ENCODE measurements at places on chromosomes 2 and 18.

GRCh38 chr18:27411911-27412310 is 226.8 kb upstream of the CHST9 start:
- no peak for DNase-seq

DNA sequence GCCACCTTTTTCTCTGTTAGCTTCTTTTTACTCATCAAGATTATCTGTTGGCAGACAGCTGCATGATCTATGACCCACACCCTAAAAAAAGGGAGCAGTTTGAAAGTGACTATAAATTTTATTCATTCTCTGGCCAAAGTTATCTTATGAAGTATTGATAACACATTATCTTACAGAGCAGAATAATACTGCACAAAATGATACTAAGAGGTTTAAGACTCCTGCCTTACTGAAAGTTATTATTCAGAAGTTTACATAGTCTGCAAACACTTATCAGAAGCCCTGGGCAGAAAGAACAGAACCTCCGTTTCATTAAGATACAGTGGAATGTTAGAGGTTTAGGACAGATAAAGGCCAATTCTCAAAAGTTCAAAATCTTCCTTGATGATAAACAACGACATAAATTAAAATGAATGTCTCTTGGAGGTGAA is 78.2 kb downstream of the ZEB2 start:
- DNase-seq = no peak

DNA sequence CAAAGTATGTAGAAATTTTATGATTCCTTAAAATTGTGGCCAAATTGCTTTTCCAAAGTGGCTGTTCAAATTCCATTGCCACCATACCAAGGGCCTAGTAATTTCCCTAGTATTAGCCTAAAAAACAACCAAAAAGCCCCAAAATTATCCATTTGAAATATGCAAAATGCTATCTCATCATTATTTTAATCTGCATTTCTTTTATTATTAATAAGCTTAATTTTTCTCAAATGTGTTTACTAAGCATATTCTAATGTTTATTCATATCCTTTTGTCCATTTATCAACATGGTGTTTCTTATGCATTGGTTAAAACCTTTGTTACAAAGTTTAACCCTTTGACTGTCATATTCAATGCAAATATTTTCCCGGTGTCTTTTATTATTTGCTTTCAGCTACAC is 48.0 kb downstream of the PID1 start:
- DNase-seq = no peak

GRCh38 chr2:61469424-61470121 is 1.3 kb downstream of the USP34 start:
- DNase-seq = no peak

- DNase-seq = peak; percentile 38
Measured at GRCh38 chr2:157627594-157628476, 829 bp downstream of the ACVR1C start.

- DNase-seq = no peak
Measured at GRCh38 chr2:13916066-13916465, 716.5 kb upstream of the LRATD1 start.

DNA sequence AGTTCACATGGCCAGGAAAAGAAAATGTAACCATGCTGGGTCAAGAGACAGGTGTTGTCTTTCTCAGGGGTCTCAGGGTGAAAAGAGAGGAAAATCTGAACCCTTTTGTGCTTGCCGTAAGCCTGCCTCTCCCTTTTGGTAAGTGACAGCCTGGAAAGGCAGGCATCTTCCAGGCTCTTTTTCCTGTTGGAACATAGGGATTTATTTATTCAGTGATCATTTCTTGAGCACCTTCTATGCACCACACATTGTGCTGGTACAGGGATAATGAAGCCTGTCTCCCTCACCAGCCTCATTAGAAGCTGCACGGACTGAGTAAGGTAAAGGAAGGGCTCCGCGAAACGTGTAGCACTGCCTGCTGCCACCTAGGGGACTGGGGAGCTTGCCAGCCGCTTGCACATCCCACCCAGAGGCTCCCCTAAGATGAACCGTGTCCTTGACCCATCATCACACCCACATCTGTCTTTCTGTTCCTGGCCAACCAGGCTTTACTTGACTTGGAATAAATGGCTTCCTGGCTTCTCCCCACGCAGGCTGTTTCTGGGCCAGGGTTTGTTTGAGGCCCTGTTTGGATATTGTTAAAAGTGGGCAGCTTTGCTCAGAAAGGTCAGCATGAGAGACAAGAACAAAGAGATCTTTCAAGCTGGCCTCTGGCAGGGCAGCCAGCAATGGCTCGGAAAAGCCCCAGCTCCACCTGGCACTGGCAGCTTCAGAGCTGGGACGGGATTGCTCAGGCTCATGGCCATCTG is 73.3 kb upstream of the MCFD2 start:
- DNase-seq = no peak

DNA sequence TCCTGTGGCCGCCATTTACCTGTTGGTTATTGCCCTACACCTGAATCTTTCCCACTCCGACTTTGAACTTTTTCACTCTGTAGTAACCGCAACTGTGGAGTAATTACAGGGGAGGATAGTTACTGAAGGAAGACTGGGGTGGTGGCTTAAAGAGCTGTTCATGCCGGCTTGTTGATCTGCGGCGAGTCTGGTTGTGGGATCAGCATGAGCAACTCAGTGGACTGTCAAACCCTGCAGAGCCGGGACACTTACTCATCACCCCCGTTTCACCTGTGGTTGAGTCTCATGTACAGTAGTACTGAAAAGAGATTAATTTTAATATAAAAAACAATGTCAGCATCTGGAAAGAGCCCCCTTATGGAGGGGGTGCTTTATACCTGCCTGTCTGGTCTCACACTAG is 2.1 kb downstream of the ASB1 start:
- no peak for DNase-seq

GRCh38 chr2:190765386-190766173 is 115.0 kb upstream of the GLS start:
- no peak for DNase-seq

DNA sequence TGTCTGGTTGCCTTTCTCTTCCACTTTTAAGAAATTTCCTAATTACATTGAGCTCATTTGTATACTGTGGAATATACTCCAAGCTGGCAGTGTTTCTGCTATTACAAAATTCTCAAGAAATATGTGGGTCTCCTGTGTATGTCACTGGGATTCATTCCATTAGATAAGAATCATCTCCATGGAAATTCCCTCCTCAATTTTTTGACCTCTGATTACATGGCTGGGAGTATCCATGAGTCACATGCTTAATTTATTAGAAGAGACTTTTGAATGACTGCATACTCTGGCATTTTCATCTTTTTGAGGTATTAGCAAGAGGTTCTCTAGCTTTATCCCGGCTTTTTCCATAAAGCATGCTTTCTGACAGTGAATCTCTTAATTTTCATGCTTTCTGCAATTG is 665.5 kb upstream of the CNTNAP5 start:
- DNase-seq = no peak

DNA sequence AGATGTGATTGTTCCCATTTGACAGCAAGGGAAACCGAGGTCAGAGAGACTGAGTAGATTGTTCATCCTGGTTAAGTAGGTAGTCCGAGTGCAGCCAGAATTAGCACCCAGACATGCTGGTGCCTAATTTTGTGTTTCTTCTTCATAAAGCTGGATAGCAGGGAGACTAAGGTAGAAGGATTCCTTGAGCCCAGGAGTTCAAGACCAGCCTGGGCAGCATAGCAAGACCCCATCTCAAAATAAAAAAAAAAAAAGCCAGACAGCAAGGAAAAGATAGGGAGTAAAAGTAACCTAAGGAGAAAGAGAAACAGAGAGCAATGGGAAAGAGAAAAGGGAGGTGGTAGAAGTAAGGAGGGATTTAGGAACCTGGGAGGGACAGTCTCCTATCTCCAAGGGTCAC is 120.6 kb downstream of the PRKCE start:
- DNase-seq = no peak

DNA sequence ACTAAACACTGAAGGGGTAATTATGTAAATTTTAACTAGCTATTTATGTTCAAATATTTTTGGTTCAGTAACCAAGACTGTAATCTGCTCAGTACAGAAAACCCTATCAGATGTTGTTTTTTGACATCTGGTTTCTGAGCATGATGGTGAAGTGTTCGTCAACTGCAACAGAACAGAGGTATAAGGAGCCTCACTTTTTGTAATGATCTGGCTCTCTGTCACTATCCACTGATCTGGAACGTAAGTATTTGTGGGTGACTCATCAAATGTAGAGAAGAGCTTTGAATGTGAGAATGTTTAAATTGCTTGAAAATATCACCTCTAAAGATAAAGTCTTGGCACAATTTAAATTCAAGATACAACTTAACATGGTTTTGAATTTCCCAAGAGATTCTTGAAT is 213.6 kb upstream of the FAM98A start:
- no peak for DNase-seq

- no peak for DNase-seq
Measured at GRCh38 chr18:22559414-22560274, 141.9 kb upstream of the CTAGE1 start.

DNA sequence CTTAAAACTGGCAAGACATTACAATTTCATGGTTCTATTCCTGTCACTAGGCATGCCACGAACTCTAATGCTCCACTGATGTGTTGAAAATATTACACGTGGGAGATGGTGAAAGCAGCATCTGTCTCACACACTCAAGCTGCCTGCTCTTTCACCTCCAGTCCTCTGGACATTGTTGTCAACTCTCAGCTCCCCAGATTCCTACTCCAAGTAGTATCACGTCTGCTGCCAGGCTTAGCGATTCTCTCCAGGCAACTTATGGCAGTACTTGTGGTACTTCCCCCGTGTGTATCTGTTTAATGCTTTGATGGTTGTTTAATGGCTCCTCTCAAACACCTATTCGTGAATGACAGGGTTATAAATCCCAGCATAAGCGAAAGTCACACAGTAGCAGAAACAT is 103.8 kb downstream of the TMEFF2 start:
- DNase-seq = no peak

DNA sequence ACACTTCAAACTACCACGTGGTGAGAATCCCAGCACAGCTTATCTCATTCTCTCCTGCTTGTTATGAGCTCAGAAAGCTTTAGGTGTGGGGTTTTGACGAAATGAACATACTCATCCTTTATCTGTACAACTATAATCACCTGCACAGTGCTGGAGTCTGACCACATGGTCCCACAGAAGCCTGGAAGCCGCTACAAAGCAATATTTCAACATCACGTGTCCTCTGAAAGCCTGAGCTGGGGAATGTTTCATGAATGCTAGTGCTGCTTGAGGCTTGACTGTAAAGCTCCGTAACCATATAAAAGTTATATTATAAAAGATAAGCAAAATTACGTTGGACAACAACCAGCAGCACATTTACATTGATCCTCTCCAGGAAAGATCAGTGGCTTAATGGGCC is 43.9 kb downstream of the PIEZO2 start:
- no peak for DNase-seq

DNA sequence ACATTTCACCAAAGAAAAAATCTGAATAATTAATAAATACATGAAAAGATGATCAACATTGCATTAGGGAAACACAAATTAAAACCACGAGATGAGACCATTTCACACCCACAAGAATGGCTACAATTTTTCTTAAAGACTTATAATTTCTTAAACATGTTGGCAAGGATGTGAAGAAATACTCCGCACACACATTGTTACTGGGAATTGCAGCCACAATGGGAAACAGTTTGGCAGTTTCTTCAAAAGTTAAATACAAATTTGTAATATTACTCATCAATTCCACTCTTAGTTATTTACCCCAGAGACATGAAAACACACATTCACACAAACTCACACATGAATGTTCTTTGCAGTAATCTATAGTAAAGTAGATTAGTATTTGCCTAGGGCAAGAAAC is 363.3 kb upstream of the SMIM21 start:
- no peak for DNase-seq

DNA sequence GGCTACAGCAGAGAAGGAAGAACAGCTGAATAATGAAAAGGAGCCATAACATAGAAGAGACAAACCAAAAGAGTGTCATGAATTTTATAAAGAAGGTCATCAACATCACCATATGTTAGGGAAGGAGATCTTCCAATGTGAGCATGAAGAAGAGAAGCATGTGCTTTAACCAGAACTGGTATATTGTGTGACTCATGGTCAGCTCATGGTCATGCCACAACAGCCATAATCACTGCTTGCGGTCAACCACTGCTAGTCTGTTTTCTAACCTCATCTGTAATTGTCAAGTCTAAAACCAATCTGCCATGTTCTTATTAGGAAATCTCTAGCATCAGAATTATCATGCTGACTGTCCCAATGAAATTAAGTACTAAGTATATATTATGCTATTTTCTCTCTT is 204.1 kb upstream of the VRK2 start:
- DNase-seq = no peak

DNA sequence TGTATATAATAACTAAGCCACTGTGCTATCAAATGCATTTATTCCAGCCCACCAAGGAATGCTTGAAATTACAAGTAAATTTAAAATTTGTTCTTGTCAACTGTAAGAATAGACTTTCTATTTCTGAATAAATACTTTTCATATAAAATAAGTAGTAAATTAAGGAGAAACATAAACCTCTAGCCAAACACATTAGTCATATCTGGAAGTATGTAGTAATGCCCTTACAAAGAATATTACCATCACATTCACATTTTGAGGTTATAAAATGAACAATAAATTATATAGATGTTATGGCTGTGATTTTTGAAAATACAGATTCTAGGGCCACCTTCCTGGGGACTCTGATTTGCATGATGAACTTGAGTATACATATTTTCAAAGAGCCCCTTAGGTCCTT is 54.7 kb downstream of the SERPINB7 start:
- no peak for DNase-seq

DNA sequence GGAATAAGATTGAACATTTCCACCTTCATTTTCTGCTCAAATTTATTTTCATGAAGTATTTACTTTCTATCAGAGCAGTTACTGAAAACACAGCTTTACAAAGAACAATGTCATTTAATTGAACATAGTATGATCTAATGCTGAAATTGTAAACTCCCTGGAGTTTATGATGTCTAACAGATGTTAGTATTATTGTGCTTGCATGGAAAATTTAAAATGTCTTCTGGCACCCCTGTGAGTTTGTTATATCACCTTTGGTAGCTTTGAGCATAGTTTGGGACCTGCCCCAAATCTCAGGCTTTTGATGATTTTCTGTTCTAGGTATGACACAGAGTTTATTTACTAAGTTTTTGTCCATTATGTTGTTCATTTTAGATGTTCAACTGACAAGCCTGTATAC is 28.1 kb downstream of the FAM171B start:
- no peak for DNase-seq

- DNase-seq = no peak
Measured at GRCh38 chr2:239587311-239587731, 186.5 kb upstream of the HDAC4 start.

DNA sequence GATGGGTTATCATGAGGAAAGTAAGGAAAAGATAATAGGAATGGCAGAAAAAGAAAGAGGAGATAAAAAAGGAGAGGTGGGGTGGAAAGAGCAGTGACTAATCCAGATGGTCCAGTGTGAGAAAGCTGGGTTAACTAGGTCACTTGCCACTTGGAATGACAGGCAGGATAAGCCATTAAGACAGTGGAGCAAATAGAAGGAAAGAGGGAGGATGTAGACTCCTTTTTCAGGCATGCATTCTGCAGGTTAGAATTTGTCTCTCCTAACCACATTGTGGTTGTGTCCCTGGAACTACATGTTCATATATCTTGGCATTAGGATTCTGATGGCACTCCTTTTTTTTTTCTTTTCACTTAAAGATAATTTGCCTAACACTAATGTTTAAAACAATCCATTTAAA is 13.4 kb upstream of the NEMP2 start:
- DNase-seq = no peak
